ENCODE measurements at places on chromosomes 12 and 14.

- DNase-seq: no peak
These were observed 35.1 kb downstream of the TMBIM6 start for GRCh38 chr12:49776413-49776812.

GRCh38 chr12:4563336-4563735 lies 1.3 kb downstream of the DYRK4 start:
- no peak for DNase-seq

DNA sequence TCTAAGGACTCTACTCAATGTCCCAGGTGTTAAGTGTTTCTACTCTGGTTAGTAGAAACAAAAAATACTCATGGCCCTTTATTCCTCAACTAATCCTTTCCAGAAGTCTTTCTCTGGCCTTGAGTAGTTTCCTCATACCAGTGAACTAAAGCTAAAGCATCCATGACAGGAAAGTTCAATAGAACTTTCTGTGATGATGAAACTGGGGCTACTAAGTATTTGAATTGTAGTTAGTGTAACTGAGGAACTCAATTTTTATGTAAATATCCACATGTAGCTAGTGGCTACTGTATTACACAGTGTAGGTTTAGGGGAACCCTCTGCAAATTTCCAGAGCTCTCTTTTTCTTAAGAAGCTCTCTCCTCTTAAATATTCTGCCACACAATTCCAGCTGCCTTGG lies 63.7 kb downstream of the R3HDM2 start:
- no peak for DNase-seq

DNA sequence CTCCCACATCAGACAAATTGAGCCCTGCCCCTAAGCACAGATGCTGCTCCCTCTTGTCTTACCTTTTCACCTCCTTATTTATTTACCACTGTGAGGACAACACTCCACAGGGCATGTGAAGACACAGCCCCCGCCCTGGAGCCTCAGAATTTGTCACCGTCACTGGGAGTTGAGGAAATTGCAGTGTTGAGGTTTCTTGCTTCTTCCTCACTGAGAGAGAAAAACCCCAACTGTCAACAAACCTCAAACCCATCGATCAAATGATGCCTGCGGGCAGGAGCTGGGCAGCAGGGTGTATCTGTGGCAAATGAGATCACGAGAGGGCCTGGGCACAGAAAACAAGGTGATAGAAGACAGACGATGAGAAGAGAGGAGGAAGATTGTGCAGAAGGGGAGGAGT lies 30.5 kb upstream of the PLEKHG3 start:
- DNase-seq: no peak

- DNase-seq: no peak
These were observed 344.5 kb downstream of the AEBP2 start for GRCh38 chr12:19783547-19784444.
